ENCODE measurements at places on chromosomes 11 and 22.
A peak's percentile ranks its signal among the peaks of the same experiment; 100 is the strongest.

DNA sequence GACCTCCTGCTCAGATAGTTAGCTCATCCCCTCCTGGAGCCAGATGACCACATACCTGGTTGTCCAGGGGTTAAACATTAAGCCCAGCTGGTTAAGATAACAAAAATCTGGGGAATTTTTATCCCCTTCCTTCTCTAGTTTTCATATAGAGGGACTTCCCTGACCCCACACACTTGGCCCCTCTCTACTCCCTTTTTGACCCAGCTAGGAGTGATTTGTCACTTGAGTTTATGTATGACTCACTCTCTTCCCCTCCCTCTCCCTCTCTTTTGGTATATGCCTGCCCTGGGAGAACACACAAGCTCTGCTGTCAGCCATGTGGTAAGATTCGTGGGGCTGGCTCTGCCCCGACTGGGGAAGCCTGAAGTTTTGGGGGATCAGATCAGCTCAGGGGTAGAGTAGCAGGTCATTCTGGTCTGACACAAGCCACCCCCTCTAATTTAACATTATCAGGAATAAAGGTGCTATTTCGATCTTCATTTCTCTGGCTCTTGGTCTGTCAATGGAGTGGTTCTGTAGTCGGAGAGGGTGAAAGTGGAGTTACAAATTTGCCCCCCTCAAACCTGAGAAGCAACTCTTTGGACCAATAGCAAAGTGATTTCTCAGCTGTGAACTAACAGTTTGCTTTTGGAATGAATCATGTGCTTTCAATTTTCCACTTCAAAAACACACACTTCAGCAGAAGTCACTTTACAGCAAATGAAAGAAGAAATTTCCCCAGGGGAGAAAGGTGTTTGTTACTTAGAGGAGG lies 415.3 kb upstream of the CADM1 start:
- DNase-seq = peak; percentile 9

- no peak for DNase-seq
These were observed 637.8 kb upstream of the CCDC90B start for GRCh38 chr11:83923961-83924360.

GRCh38 chr11:82683029-82683428 lies 50.6 kb downstream of the FAM181B start:
- DNase-seq = no peak

DNA sequence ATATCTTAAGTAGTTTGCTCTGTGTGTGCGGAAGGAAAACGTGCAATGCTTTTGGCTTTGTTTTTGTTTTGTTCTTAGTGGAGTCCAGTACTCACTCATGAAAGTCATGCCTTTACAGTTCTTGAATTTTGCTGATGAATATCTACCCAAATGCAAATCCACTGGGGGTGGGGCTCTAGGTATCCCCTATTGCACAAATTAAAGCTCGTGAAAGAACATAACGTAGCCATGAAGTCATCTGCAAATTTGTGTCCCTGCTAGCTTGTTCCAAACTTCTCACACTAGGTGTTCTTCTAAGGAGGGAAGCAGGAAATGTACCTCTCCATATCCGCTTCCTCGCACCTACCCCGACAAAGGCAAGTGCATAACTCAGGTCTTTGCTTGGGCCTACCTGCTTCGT lies 118.9 kb downstream of the MICAL3 start:
- DNase-seq = no peak

DNA sequence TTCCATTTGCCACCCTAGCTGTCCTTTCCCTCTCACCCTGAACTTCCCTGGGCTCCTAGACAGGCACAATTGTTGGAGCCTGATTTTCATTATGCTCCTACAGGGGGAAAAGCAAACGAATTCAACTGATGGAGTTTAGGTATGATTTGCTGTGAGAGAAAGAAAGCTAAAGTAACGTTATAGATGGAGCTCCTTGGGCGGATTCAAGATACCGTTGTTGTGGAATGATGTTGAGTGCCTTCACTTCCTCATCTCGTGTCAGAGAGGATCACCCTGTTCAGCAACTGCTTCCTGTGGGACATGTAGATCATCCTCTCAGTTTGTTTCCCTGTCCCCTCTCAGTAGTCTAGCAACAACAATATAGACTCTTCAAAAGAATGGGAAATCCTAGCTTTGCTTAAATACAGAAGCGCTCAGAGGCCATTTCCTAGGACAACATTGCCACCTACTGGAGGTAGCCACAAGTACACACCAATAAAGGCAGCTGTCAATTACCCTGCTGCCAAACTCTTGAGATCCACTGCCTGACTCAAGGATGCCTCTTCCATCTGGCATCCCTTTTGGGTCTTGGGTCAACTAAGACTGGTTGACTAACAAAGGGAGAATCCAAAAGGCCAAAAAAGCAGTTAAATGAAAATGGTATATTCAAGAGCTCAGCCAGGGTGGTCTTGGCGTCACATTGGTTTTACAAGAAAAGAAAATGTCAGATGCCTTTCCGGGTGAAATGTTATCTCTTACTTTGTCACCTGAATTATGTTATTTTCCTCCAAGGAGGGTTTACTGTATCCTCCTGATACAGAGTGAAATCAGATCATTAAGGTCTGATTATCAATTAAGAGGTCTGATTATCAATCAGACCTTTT lies 13.5 kb upstream of the DTX4 start:
- DNase-seq = peak; percentile 64

- no peak for DNase-seq
These were observed 144.0 kb downstream of the MPPED1 start for GRCh38 chr22:43555561-43556515.
